Activated effector memory CD4-positive, alpha-beta T cell treated with Interleukin-2 at 50 U/mL for 16 hours (primary cell): ENCODE measurements at places on chromosomes 2 and 18.

DNA sequence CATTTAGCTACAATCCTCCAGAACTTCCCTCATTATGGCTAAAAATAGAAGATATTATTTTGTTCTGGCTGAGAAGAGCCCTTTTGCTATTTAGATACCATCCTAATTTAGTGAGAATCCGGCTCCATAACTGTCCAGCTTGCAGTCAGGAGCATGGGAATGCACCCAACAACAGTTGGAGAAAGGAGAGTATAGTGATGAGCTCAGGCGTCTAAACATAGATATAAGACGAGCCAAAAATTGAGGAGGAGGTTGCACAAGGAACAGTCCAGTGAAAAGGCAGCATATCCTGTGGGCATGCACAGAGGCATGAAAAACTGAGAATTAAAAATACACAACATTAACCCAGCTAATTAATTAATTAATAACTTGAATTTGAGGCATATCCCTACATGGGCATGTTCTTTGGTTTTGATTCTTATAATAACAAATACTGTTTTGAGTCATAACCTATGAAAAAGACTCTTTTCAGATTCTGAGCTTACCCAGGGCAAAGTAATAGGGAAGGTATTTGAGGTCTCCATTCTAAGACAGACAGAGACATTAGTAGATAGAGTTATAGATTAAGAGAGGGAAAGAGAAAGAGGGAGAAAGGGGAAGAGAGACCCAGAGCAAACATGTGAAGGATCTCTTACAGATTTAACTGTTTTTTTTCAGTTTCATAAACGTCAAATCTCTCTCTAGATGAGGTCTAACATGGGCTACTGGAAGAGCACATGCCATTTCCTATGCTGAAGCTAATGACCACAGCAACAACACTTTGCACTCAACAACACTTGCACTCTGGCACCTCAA, 311.2 kb downstream of the OSR1 start:
- no peak for DNase-seq

DNA sequence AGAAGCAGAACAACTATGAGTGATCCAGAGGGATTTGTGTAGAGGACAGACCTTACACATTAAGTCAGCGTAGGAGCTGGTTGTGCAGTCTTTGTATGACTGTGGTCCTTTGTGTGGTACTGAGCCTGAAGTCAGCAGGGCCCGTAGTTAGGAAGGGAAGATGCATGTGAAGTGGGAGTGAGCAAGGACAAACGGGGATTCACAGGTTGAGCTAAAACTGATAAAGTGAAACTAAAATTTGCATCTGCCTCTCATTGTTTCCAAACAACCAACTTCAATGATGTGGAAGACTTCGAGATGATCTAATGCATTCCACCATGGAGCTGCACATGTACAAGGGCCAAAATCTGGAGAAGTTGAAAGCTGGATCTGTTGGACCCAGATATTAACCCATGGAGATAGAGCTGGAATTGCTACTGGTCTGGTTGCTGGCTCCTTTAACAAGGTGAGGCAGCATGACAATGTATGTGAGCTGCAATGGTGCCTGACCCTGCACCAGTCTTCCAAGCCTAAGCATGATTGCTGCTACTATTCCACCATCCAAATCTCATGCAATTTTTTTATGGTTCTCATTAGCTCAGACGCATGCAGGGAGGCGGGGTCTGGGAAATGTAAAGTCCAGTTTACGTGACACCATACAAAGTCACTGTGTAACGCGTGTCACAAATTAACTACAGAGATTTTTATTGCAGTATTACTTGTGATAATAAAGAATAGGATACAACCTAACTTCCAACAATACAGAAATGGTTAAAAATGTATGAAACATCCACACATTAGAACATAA, 12.1 kb upstream of the CYBRD1 start:
- DNase-seq: no peak

DNA sequence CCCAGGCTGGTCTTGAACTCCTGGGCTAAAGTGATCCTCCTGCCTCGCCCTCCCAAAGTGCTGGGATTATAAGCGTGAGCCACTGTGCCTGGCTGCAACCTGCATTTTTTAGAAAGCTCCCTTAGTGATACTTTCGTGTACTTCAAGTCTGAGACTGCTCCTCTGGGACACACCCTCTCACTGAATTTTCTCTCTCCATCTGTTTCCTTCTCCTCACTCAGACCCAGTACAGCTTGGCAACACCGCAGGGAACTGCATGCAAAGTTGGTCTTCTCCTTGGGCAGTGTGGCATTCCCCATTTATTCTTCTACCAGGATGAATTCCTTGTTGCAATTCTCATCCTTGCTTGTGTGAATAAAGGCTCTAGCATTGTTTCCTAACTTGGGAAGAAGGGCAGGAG, 175.9 kb downstream of the LPIN1 start:
- DNase-seq: no peak

DNA sequence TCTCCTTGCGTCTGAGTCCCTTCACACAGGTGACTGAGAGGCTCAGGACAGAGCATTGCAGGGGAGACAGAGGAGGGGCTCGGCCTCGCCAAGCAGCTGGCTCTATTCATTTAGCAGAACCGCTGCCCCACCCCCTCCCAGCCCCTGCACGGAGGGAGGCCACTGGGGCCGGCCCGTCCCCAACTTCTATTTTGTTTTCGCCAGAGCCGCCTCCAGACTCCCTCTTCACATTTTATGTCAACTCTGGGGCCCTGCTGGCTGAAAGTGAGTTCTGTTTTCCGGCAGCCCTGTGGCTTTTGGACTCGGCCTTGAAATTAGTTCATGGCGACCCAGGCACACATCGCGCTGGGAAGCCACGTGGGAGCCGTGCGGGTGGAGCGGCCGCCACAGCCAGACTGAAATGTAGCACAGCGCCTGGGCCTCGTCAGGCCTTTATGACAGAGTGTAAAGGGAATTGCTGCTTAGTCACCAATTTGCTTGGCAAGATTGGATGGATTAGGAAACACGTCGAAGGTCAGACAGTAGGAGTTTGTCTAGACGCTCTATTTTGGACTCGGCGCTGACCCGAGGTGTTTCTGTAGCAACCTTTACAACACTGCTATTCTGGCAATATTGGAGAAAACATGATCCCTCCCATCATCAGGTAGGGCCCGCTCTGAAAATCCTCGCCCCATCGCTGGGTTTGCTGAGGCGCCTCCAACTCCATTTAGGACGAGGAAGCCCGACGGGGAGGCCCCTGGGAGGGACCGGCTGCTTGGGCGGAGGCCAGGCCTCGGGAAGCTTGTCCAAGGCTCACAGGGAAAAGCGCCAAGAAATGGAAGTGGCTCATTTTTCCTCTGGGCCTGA, 90.7 kb upstream of the CTDP1 start:
- DNase-seq: no peak

GRCh38 chr2:173161040-173161439, 85.4 kb downstream of the MAP3K20 start:
- no peak for DNase-seq

- DNase-seq: peak; percentile 1
These were observed 1.2 kb downstream of the RAPH1 start for GRCh38 chr2:203533676-203534591.

GRCh38 chr2:6159606-6160005, 467.4 kb downstream of the SOX11 start:
- DNase-seq: no peak

- no peak for DNase-seq
These were observed 747.5 kb upstream of the ZEB2 start for GRCh38 chr2:145267451-145267850.

GRCh38 chr2:241763551-241764274, 12.9 kb upstream of the GAL3ST2 start:
- no peak for DNase-seq

DNA sequence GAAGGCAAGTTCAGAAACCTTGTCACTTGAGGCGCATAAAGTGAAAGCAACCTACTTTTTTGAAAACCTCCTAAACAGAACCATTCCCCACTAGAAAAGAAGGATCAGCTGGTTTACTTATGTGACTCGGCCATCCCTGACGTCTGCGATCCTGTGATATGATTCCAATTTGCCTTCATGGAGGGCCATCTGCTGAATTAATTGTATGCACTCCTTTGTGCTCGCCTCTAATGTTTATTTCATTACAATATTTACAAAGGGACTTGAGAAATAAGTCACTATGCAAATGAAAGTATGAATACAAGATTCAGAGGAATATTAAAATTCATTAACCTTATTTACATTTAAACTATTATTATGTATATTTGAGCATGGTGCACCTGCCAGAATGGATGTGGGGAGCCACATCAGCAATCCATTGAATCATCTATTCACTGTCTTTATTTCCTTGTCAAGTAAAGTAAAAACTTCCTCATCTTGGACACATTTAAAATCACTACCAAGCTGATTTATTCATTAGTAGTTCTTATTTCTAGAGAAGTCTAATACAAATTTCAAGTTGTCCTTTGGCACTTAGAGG, 96.5 kb downstream of the RBM43 start:
- DNase-seq: no peak
